ENCODE measurements at places on chromosomes 6 and 20.

- DNase-seq: no peak
Measured at GRCh38 chr6:51098791-51099190, 280.1 kb downstream of the TFAP2B start.

GRCh38 chr6:159692303-159693127, 526 bp downstream of the SOD2 start:
- DNase-seq: no peak

- DNase-seq: no peak
Measured at GRCh38 chr6:100468016-100468622, 3.4 kb upstream of the SIM1 start.

GRCh38 chr6:36387440-36388303, at the start of gene ETV7:
ETV7 (minus strand) TSS chr6:36387669; CDS start chr6:36387541, 128 bp downstream.
- DNase-seq: no peak

- DNase-seq: no peak
Measured at GRCh38 chr6:30960907-30961673, 20.3 kb downstream of the MUCL3 start.

GRCh38 chr6:131636880-131637792, at the start of gene ENPP3:
ENPP3 (plus strand) TSS chr6:131637302; CDS start chr6:131637385, 83 bp downstream.
- DNase-seq: no peak

DNA sequence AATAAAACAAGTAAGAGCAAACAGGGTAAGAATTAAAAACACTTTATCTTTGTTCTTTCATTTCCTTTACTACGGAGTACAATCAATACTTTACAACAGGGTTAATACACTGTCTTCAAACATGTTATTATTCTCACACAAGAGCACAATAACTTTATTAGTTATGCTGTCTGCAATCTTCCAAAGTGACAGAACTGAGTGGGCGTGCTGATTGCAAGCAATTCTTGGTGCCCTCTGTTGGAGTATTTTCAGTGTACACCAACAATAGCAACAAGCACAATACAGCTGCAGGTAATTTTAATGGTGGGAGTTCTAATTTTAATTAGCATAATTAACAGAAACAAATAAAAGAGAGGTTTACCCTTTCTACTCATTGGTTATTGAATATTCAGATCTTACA, 33.9 kb upstream of the PTPRK start:
- no peak for DNase-seq

DNA sequence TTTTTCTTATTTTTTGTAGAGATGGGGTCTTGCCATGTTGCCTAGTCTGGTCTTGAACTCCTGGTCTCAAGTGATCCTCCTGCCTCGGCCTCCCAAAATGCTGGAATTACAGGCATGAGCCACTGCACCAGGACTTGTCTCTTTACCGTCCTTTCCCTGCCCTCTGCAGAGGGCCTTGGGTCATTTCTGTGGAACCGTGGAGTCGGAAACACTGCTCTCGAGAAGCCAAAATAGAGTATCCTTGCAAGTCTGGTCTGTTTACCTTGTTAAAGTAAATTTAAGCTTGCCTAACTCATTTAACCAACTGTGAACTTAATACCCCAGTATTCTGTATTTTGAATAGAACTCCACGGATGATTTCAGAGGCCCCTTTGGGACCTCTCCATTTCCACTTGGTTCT, 51.4 kb downstream of the KDM1B start:
- DNase-seq: no peak

DNA sequence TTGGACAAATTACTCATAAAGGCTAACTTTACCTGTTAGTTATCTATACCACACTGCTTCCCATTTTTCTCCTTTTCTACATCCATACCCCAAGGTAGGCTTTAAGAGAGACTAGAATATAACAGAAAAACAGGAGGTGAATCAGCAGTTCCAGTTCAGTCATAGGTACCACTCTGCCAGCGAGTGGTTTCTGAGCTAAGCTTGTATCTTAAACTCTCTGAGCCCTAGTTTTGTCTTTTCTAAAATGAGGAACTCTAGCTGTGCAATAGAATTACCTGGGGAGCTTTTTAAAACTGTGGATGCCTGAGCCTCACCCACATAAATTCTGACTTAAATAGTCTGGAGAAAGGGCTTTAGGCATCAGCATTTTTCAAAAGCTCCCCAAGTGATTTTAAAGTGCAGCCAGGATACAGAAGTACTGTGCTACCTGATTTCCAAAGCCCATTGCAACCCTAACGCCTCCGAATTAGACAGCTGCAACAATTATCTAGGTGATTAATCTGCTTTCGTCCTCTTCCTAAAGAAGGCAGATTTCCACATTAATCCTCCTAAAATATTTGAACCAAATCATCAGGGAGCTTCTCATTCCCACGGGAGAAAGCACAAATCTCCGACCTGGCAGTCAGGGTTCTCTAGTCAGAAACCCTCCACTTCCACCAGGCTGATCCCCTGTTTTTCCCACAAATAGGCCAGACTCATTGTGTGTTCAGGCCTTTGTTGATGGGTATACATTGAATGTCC, 37.4 kb upstream of the RPL7L1 start:
- DNase-seq: peak; percentile 53

- peak; percentile 70 for DNase-seq
Measured at GRCh38 chr20:38222231-38222922, 38.2 kb downstream of the KIAA1755 start.

DNA sequence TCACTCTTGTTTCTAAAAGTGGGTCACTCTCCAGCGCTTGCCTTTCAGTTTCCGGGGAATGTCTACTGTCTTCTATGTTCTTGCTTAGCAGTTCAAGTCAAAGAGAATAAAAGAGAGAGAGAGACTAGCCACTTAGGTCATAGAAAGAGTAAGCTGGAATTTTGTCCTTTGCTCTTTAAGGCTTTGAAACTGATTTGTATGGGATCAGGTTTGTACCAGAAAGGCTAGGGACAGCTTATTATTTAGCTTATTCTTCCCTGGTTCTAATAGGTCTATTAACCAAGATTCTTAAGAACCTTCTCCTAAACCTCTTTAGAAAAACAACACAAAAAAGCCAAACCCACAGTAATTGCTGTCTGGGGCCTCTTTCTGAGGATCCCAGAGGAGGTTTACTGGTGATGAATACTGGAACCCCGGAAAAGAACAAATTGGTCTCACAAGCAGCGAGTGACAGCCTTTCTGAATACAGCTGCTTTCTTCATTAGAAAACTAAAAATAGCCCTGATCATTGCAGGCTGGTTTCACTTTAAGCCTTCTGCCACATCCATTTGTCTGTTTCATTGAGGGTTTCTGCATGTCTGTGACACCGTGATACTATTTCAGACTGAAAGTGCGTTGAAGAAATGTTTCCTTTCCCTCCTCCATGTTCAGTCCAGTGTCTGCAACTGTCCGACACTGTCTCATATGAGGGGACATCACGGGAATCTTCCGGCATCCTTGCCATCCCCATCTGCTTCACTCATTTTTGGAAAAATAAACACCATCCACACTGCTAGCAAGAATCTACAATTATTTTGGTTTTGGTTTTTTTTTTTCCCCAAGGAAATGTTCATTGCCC, 75.1 kb upstream of the ATXN1 start:
- DNase-seq: no peak

DNA sequence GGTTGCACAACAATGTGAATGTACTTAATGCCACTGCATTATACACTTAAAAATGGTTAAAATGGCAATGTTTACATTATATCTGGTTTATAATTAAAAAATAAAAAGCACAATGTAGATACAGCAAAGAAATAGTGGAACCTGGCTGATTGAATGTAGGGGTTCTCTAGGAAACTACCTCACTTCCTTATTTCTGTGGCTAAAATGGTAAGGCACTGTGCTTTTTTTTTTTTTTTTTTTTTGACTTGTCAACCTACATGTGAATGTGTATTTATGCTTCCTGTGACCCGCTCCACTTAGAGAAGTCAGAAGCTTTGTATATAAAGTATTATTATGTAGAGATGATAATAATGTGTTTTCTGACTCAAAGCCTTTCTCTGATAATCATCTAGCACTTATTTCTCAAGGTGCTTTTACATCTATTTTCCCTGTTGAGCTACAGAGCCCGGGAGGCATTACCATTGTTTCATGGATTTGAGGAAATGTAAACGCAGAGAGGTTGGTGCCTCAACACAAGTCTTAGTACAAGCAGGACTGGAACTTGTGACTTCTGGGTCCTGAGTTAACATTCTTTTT, 55.0 kb downstream of the SOX4 start:
- no peak for DNase-seq

DNA sequence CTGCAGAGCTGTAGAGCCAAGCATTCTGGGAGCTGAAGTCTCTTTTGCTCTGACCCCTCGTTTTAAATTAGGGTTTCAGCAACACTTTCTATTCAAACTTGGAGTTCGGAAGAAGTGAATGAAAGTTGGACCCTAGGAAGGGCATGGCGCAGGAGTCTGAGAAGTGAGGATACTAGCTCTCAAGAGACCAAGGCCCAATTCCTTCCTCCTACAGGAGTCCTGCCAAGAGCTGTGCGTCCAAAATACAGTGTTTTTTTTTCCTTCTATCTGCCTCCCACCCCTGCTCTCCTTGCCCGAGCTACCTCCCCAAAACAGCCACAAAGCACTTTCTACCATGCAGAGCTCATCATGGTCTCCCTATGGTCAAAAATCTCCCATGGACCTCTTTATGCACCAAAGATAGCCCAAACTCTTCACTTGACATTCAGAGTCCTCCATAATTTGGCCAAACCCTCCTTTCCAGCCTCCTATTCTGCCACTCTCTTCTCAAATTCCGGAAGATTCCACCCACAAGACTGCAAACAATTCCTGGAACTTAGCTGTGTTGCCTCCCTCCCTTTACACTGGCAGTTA, 649 bp upstream of the CSNK2A1 start:
- DNase-seq: no peak

DNA sequence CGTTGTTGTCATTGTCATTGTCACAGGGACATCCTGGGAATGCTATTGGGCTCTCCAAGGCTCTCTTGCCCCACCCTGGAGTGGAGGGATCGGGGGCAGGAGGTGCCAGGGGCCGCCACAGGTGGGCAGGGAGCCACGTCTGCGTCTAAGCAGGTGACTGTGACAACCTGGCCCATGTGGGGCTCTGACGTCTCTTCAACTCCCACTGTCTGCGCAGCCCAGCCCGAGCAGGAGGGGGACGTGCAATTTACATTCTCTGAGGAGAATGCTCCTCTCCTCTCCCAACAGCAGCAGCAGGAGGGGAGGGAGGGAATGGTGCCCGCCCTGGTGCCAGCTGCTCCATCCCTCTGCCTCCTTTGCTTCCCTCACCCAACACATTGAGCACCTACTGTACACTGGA, 50.1 kb downstream of the GRM4 start:
- DNase-seq: no peak

DNA sequence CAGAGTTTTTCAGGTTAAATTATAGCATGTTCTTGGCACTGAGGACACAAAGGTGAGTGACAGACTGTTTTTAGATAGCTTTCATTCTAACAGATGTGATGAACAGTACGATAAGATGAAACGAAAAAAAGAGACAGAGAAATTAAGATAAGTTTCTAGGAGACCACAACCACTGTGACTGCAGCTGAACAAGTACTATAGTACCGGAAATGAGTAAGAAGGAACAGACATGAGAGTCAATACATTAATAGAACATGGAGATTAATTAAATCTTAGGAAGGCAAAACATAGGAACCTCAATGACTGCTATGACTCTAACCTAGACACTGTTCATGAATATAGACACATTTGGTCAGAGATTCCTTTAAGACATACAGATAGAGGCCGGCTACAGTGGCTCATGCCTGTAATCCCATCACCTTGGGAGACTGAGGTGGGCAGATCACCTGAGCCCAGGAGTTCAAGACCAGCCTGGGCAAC, 40.2 kb downstream of the HBS1L start:
- no peak for DNase-seq

DNA sequence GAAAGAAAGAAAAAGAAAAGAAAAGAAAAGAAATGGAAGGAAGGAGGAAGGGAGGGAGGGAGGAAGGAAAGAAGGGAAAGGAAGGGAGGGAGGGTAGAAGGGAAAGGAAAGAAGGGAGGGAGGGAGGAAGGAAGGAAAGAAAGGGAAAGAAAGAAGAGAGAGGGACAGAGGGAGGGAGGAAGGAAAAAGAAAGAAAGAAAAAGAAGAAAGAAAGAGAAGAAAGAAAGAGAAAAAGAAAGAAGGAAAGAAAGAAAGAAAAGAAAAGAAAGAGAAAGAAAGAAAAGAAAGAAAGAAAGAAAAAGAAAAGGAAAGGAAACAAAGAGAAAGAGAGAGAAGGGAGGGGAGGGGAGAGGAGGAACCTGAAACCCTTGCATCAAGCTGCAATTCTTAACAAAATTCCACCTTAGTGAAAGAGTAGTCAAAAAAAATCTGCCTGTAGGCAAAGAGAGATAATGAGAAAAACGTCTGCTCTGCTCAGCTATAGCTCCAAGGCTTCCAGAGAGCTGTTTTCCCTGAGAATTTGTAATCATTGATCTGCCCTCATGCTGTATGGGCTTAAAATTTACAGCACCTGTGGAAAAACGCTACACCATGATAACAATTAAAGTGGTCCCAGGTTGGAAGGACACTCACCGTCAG, 16.7 kb upstream of the MYCT1 start:
- DNase-seq: no peak

GRCh38 chr6:146850981-146851380, 252.2 kb downstream of the ADGB start:
- no peak for DNase-seq

- DNase-seq: no peak
Measured at GRCh38 chr6:132669690-132670291, 10.8 kb upstream of the TAAR1 start.

DNA sequence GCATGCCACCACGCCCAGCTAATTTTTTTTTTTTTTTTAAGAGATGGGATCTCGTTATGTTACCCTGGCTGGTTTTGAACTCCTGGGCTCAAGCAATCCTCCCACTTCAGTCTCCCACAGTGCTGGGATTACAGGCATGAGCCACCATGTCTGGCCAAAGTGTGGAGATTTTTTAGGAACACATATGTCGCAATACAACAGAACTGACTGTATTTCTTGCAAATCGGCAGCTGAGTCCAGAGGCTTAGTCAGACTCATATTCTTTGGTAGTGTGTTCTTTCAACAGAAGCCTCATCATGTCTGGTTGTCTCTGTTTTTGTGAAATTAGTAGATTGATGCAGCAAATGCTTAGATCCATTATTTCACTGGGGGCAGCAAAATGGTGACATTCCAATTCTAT, 23.9 kb upstream of the CD164 start:
- no peak for DNase-seq

GRCh38 chr20:24462460-24463010, 6.9 kb upstream of the SYNDIG1 start:
- DNase-seq: no peak

Measured in D721Med (cell line).